ENCODE measurements at places on chromosomes 1 and 21. TPM values are rescaled to one million over a fixed set of nuclear protein-coding genes. Genes with fewer than 3 reads are reported as not detected.
A peak's percentile ranks its signal among the peaks of the same experiment; 100 is the strongest.

EPS8L3 gene
- total RNA-seq = not detected

DNA sequence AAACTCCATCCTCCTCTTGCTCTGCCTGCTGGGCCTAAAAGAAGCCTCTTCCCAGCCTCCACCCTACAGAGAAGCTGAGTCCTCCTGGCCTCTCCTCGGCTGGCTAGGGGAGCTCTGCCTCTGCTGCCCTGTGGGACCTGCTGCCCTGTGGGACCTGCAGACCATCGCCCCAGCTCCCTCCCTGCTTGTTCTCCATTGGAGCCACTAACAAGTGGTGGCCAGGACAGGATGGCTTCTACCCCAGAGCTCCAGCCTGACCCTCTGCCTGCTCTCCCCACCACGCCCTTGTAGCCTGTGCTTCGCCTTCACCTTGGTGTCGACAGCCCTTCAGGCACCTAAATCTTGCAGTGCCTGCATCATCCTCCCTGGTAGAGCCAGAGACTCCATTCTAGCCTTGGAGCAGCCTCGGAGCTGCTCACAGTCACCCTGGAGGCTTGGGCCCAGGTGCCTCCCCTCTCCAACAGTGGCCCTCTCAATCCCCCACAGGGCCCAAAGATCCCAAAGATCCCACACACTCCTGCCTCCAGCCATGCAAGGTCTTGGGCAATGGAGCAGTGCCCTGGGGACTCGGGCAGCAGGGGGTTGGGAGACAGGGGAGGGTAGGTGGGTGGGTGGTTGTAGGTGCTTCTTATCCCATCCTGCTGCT lies 3.0 kb downstream of the EPS8L3 start:
- DNase-seq = no peak
- H3K36me3 ChIP-seq = no peaks in the 10 kb centered on the region
- peaks cover 14% of the 10 kb centered on the region for H3K4me1 ChIP-seq
- H3K4me3 ChIP-seq = no peak overlapping the region

- DNase-seq = peak; percentile 57
- peaks cover 3% of the 10 kb centered on the region for H3K27me3 ChIP-seq
- no peak overlapping the region for H3K27ac ChIP-seq
- peak overlapping the region; percentile 66 for H3K4me3 ChIP-seq
- H3K4me1 ChIP-seq = peaks cover 23% of the 10 kb centered on the region
Measured at GRCh38 chr1:29237129-29237821, 953 bp downstream of the PTPRU start.

- H3K4me3 ChIP-seq = no peak overlapping the region
- H3K27me3 ChIP-seq = no peaks in the 10 kb centered on the region
- DNase-seq = no peak
Measured at GRCh38 chr1:183159960-183160359, 26.1 kb upstream of the LAMC2 start.

DNA sequence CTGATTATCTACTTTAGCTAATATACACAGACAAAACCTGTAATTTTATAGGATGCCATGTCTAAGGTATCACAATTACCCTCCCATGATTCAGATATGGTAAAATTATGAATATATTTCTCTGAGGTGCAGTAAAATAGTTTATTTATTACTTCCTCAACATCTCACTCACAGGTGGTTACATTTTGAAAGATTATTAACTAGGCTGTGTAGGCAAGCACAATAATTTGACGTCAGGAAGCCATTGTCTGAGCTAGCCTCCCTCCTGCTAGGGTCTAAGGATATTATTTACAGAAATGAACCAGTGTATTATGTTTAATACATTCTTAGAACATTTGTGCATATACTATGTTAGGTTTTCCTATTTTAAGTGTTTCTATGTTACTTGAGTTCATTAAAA lies 69.9 kb upstream of the ADGRL2 start:
- no peak overlapping the region for H3K4me3 ChIP-seq
- H3K36me3 ChIP-seq = no peaks in the 10 kb centered on the region
- H3K27ac ChIP-seq = no peak overlapping the region

DNA sequence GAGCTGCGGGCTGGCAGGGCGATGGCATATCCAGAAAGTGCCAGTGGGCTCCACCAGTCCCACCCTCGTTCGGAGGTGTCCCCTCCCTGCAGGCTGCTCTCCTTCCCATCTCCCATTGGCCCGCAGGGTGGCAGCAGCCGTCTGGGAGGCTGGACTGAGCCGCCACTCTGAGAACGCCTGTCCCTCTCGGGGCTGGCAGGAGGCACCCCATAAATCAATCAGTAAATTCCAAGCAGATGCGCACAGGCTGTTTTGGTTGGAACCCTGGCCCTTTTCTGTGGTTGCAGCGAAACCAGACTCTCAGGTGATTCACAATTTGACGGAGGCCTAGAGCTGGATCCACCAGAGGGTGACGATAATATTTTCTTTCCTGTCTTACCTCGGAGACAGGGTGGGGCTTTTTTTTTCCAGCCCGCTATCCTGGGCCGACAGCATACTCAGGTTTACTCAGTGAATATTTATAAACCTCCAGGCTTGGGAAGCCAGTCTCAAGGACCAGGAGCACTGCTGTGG lies 99.7 kb downstream of the GLIS1 start:
- no peaks in the 10 kb centered on the region for H3K27me3 ChIP-seq
- no peaks in the 10 kb centered on the region for H3K36me3 ChIP-seq
- no peak overlapping the region for H3K4me3 ChIP-seq
- no peaks in the 10 kb centered on the region for H3K4me1 ChIP-seq
- DNase-seq = no peak

LEFTY1 gene
- total RNA-seq = not detected

- peaks cover 34% of the 10 kb centered on the region for H3K4me1 ChIP-seq
- peak within 1 kb of the TSS; percentile 99 for H3K27ac ChIP-seq
- H3K36me3 ChIP-seq = peaks cover 33% of the 10 kb centered on the region
- DNase-seq = peak; percentile 97
- H3K4me3 ChIP-seq = peak within 1 kb of the TSS; percentile 82
Measured at GRCh38 chr1:214551436-214552173, at the start of gene PTPN14. Gene PTPN14, minus strand, starts transcription at chr1:214551602. Its CDS starts 86,799 bp downstream, at chr1:214464803.

ITGB2 gene
- total RNA-seq = 120 TPM

Data from SJSA1 (cell line).